ENCODE measurements at places on chromosomes 6 and 20.

DNA sequence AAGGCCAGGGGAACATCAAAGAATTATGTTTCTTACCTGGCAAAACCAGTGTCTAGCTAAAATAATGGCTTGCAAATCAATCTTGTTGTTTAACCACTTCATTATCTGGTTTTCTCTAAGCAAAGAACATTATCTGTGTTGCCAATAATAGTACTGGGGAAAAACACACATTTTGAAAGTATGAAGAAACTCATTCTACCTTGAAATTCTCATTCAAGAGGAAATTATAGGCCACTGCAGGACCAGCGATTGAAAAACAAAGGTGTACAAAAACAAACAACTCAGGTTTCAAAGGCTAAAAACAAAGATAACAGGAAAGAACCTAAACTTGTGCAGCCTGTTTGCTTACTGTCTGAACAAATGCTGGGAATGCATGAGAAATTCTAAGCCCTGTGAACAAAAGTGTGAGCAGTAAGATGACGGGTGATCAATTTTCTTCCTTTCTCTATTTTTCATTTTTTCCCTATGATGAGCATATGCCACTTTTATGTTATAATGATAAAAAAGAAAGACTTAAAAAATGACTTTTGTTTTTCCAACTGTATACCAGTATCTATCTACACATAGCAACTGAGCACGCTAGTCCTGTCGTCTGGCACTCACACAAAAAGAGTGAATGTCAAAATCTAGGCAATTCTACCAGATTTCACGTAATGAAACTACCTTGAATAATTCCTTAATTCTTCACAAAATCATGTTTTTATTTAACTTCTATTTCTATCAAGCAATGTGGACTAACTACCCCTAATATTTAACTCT is 117.9 kb downstream of the SGK1 start:
- no peak for DNase-seq

GRCh38 chr20:24952376-24953208 is 3.5 kb downstream of the CST7 start:
- DNase-seq = no peak

DNA sequence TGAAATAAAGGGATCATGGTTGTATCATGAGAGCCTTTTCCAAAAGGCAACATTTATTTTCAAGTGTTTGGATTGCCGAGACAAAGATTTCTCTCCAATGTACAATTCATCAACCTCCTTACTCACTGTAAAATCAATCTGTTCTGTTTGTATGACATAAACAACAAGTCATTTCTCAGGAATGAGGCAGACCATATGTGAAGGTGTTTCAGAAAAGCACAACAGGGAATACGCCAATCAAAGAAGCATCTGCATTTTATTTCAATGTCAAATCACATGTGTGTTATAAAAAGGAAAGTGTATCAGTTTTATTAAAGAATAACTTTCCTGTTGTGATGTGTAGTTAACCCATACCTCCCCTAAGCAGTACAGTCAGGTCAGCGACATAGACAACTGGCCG is 653.7 kb downstream of the TFAP2A start:
- no peak for DNase-seq

- DNase-seq = no peak
These were observed 115.0 kb downstream of the HFE start for GRCh38 chr6:26202201-26202611.

- DNase-seq = no peak
These were observed 5.9 kb downstream of the TP53TG5 start for GRCh38 chr20:45372241-45372640.

DNA sequence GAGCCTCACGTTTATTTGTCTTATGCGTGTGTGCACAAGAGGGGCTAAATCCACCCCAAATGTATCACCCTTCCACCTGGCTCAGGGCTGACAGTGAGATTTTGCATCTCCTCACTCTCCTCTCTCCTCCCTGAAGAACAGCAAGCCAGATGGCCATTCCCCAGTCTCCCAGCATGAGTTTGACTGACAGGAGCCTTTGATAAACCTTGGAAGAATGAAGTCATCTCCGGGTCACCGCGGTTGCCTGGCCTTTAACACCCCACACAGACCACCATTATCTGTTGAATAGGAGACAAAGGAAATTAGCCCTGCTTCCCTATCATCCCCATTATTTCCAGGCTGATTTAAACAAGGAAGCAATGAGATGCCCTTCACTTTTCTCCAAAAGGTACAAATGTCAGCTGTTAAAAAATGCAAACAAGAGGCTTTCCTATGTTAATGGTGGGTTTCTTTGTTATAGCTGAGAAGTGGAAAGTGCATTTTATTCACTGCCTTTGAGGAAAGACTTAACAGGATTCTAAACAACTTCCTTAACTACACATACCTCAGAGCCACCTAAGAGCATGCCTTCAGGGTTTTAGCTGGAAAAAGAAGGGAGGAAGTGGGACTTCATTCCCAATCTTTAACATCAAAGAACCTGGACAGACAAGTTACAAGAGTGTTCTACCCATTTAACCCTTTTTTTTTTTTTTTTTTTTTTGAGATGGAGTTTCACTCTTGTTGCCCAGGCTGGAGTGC is 524.8 kb upstream of the ID4 start:
- no peak for DNase-seq

Measured in hippocampal formation (tissue), 2 donors.